ENCODE measurements at places on chromosomes 1 and 21.

DNA sequence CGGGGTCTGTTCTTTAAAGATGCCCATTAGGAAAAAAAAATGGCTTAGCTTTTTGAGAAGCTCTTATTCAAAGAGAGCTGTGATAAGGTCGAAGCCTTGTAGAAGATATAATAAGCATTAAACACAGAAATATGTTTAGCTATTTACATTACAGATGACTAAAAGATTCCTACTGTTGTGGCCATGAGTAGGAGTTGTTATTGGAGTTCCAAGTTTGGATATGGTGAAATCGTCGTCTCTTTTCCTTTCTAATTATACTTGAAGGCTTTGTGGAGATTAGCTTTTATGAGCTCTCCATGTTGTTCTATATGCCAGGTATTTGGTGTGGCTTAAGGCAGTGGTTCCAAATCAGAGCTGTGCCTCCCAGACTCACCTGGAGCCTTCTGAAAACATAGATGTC, 79.9 kb upstream of the LAMC2 start:
- no peak for DNase-seq

GRCh38 chr21:45837936-45838335, 143.6 kb upstream of the COL6A1 start:
- no peak for DNase-seq

DNA sequence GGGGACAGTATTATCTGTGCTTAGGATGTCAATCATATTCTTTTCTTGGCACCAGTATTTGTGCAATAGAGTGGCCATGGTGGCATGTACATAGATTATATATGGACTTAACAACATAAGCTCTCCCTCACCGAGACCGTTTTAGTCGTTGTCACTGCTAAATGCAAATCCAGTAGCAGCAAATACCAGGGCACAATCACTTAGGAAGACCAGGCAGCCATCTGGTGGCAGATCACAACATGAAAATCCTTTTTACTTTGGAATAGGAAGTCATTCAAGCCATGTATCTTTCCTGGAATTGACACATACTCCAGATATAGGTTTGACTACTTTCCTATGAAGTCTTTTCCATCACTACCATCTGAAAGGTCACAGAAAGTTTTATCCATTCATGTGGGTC, 53.2 kb upstream of the C1orf87 start:
- no peak for DNase-seq

DNA sequence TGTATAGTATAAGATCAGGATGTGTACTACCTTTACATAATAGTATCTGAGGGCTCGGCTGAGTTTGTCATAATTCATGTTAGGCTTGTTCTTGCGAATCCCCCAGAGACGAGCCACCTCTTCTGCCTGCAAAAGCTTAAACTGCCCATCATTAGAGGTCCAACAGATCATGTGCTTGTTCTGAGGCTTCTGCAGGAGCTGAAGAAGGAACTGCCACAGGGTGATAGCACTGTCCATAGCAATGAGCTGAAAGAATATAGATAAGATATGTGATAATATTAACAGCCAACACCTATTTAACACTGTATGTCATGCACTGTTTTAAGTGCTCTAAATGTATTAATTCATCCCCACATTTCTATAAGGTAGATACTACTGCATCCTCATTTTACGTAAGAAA, 8.2 kb downstream of the ELK4 start:
- no peak for DNase-seq

DNA sequence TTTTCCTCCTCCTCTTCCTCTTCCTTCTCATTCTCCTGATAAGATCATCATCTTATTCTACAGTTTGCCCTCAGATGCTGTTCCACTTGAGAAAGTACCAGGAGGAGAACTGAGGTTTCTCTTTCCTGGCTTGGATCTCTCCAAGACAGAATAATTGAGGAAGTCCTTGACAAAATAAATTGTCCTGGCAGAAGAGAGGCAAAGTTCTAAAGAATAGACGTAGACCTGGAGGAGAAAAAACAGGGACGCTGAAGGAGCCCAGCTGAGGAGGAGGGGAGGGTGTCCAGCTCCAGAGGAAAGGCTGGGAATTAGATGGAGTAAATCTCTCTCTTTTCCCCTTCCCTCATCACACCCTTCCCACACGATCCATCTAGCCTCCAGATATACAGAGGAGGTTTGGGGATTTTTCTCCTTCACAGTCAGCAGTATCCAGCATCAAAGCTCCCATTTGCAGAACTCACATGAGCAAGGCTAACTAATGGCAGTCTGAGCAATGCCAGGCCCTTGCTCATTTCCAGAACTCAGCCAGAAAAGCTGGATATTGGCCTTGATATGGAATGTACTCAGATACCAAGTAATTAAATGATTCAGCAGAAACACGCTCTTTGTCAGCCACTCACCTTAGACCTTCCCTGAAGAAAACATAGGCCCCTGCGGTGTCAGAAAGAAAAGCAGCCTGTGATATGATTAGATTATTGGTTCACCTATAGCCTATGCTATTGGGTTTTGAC, 5.1 kb upstream of the GNG12 start:
- DNase-seq = no peak

GRCh38 chr1:219659684-219660083, 46.8 kb upstream of the ZC3H11B start:
- DNase-seq = no peak

- no peak for DNase-seq
Measured at GRCh38 chr1:15997076-15997585, 6.9 kb upstream of the SRARP start.

DNA sequence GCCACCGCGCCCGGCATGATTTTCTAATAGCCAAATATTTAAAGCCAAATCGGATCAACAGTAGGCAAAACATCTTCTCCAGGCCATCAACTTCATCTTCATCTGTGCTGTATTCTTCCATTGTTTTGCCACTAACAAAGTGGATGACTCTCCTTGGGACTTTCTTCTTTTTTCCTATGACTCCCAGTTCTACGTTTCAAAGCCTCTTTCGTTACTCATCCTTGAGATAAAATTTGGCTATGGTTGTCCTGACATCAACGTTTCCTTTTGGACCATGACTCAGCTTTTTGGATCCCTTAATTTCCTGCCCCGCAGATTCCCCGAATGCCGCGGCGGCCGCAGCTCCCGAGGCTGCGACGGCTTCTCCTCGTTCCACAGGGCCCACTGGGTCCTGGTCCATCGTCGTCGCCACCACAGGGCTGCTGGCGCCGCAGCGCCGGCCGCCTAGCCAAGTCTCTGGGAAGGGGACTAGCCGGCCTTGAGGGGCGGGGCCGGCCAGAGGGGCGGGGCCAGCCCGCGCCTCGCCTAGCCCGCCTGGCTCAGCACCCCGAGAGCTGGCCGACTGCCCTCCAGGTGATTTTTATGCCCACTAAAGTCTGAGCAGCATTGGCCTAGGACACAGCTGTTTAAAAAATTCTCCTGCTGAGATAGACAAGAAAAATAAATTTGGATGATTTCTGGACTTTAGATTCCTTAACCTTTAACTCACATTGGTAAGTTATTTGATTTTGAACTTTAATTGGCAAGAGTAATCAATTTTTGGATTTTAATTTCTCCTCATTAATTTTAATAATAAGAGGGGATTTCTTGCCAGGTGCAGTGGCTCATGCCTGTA, 93.9 kb downstream of the ADCY10 start:
- peak; percentile 42 for DNase-seq

All from NCI-H2029 (cell line).